Tibial nerve (tissue), 4 donors: ENCODE measurements at places on chromosomes 6 and 20. TPM values are rescaled to one million over a fixed set of nuclear protein-coding genes. Genes with fewer than 3 reads are reported as not detected.

The SPO11 gene
- not detected for total RNA-seq

The EGFL8 gene
- total RNA-seq, result 388 TPM

The PCK1 gene
- total RNA-seq, result 131 TPM

The IRF4 gene
- total RNA-seq, result 1.4 TPM

The PAX1 gene
- total RNA-seq, result not detected

The DTD1 gene
- 37.8 TPM for total RNA-seq

The SIRPA gene
- total RNA-seq, result 53.0 TPM

The PTCHD4 gene
- 4.2 TPM for total RNA-seq

The FHL5 gene
- total RNA-seq, result 41.6 TPM

The MUC21 gene
- not detected for total RNA-seq

The COX4I2 gene
- 8.2 TPM for total RNA-seq

The DCDC2 gene
- not detected for total RNA-seq

The CALHM5 gene
- 5.7 TPM for total RNA-seq

The LY6G6D gene
- not detected for total RNA-seq

The RBBP8NL gene
- total RNA-seq, result not detected

The TNFRSF21 gene
- total RNA-seq, result 5.7 TPM

The OR2H2 gene
- not detected for total RNA-seq

The CPXM1 gene
- 3.6 TPM for total RNA-seq

The PNPLA1 gene
- not detected for total RNA-seq

The GPR63 gene
- 0.90 TPM for total RNA-seq

The CITED2 gene
- total RNA-seq, result 618 TPM

The COL20A1 gene
- total RNA-seq, result 0.20 TPM

The MYCT1 gene
- 21.3 TPM for total RNA-seq

The CDC5L gene
- total RNA-seq, result 16.7 TPM

The VIP gene
- 0.39 TPM for total RNA-seq

The C6orf118 gene
- total RNA-seq, result not detected

The LIN28B gene
- total RNA-seq, result not detected

The SPATS1 gene
- not detected for total RNA-seq

The FOXC1 gene
- total RNA-seq, result 46.9 TPM

The VSTM2L gene
- not detected for total RNA-seq

The ELOVL2 gene
- 1.5 TPM for total RNA-seq

The ADGRF4 gene
- not detected for total RNA-seq

The CCND3 gene
- 270 TPM for total RNA-seq

The SOBP gene
- total RNA-seq, result 6.0 TPM

The CCN6 gene
- total RNA-seq, result 0.39 TPM

The HLA-DOB gene
- total RNA-seq, result not detected

The EMILIN3 gene
- 1.8 TPM for total RNA-seq

The SOX18 gene
- 22.5 TPM for total RNA-seq

The MAP7 gene
- total RNA-seq, result 0.84 TPM

The POM121L2 gene
- total RNA-seq, result not detected

The TSPO2 gene
- total RNA-seq, result not detected

The LY6G6F gene
- not detected for total RNA-seq

The SLC32A1 gene
- not detected for total RNA-seq

The WFDC10B gene
- not detected for total RNA-seq

The CLVS2 gene
- 0.22 TPM for total RNA-seq
